GM12892 (cell line): ENCODE measurements at places on chromosomes 1 and 21.
A peak's percentile ranks its signal among the peaks of the same experiment; 100 is the strongest.

- no peak for DNase-seq
These were observed 86.7 kb upstream of the TTC34 start for GRCh38 chr1:2887941-2888855.

DNA sequence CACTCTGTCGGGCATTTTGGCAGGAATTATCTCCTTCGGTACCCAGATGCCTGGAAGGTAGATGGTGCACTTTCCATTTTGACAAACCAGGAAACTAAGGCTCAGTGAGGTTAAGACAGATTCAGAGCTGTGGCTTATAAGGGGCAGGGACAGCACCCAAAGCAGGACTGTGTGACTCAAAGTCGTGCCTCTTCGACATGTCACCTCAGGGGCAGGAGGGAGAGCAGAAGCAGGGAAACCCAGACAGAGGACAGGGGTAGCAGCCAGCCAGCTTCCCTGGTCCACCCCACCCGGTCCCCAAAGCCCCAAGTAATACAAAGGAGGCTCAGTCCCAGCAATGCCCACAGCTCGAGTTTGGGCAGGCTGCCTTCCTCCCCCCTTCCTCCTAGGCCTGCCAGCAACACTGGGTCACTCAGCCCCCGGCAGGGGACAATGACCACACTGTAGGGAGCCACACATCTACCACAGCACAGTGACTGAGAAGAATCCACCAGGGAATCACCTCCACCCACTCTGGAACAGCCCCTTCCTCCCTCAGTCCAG is 2.5 kb downstream of the RHOC start:
- DNase-seq, result no peak

GRCh38 chr1:3469104-3469848 is 14.8 kb downstream of the ARHGEF16 start:
- no peak for DNase-seq

GRCh38 chr1:112982853-112983536 is 27.0 kb upstream of the SLC16A1 start:
- DNase-seq, result no peak

DNA sequence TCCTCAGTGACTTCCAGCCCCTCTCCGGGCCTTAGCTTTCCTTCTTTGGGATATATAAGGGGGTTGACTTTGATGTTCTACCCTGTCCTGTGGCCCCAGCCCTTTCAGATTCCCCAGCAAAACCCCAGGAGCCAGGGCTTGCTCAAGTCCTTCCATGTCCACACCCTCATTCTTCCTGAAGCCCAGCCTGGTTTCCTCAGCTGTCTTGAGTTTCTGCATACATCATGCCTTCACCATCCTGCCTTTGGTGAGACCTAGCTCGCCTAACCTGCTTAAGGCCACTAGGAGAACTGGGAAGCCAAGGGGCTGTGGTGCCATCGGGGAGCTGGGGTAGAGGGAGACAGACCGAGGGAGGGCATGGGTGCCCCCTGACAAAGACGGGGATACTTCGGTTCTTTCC is 17.2 kb upstream of the PEF1 start:
- DNase-seq, result no peak

- no peak for DNase-seq
These were observed 290.2 kb downstream of the SMYD3 start for GRCh38 chr1:246216906-246217305.

GRCh38 chr1:56788102-56788501 is 31.1 kb downstream of the FYB2 start:
- no peak for DNase-seq

DNA sequence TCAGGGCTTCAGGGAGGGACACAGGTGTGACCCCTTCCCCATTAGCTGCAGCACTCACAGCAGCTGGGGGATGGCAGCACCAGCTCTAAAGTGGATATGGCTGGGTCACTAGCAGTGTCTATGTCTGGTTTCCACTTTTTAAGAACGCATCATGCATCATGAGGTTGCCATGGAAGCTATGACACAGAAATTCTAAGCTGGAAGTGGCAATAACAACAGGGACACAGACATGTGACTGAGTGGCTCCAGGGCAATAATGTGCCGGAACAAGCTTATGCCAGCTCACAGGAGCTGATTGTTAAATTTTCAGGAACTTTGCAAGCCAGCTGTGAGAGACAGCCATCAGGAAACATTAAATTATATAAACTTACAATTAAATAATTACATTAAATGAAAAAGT is 51.2 kb upstream of the NFASC start:
- no peak for DNase-seq

- DNase-seq, result no peak
These were observed 63.4 kb downstream of the B3GALT5 start for GRCh38 chr21:39675993-39676661.

DNA sequence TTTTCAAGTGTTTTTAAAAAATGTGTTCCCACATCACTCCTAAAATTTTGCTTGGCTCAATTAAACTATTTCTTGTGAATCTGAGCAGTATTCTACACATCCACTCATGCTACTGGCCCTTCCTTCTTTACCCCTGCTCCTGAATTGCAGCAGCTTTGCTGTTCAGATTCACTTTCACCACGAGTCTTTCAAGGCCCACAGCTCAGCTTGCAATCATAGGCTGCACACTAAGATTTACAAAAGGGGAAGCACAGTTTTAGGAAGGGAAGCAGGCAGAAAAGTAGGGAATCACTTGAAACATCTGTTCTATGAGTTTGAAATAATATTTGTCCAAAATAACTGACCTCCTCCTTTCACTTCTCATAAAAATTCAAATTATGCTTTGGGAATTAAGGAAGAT is 70.9 kb upstream of the EDEM3 start:
- DNase-seq, result no peak

DNA sequence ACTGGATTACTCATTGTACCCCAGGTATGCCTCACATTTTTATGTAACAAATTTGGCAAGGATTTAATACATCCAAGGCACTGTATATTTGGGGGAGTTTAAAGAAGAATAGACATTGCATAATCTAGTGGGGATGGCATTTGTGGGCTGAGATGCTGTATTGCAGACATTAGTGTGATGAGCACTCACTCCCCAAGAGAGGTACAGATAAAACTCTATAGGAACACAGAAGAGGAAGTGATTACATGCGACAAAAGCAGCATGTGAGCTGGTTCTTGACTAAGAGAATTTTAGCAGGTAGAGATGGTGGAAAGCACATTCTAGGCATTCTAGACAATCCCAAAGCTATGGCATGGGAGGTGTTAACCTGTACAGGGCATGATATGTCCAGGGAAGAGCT is 24.2 kb upstream of the CDC14A start:
- DNase-seq, result no peak

DNA sequence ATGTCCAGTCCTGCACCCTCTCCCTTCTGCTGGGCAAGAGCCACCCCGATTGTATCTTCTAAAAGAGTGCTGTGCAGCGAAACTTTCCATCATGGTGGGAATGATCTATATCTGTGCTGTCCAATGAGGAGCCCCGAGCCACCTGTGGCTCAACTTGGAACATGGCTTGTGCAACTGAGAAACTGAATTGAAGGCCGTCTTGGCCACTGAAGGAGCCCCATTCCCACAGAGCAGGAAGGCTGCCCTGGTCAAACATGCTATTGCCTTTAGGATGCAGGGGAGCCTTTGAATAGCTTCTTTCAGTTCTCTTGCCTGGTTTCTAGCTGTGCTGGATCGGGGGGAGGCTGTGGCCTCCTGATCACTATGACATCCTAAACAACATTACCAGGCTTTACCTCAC is 427.6 kb downstream of the SETD4 start:
- no peak for DNase-seq

DNA sequence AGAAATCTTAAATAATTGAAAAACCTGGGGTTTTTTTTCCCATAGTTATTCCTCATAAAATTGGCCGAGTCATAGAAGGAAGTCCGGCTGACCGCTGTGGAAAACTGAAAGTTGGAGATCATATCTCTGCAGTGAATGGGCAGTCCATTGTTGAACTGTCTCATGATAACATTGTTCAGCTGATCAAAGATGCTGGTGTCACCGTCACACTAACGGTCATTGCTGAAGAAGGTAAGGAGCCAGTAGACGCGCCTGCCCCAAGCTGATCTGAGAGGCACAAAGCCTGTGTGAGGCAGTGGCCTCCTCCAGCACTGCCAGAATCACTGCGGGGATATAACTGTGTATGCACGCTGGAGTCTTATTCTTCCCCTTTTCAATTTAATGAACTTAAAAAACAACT is 100.3 kb downstream of the PHTF1 start:
- no peak for DNase-seq

GRCh38 chr21:42377951-42378340 is 11.6 kb upstream of the TFF1 start:
- no peak for DNase-seq

DNA sequence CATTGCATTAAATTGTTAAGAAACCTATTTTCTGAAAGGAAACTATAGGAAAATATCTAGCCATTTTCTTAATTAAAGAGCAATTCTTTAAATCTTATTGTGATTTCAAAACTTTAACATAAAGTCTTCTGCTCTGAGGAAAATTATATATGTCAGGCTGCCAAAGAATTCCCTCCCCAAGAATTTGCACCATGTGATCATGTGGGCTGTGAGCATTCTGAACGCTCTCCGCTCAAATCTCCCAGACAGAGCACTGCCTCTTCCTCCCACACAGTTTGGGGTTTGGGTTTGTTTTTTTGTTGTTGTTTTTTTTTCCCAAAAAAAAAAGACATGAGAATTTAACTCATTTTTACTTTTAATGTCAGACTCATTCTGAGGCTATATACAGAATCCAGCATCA is 155.9 kb upstream of the PALMD start:
- no peak for DNase-seq

DNA sequence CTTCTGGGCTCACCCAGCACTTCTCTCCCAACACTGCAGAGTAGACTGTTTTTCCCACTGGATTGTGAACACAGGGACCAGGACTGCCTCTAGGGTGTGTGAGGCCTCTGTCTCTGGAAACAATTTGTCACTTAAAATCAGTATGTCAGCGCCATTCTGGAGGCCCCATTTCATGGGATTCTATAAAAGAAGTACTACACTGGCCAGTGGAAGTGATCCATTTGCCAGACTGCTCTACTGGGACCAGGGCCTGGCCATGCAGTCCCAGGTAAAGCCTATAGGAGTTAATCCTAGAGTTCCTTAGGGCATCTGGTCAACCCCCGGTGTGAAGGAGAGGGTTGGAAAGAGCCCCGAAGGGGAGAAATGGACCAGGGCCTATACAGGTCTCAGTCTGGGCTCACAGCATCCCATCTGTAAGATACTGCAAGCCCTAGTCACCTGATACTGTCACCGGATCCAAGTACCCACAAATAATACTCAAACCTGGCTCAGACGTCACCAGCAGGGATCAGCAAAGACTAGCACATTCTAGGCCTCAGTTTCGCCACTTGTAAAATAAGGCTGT is 245.0 kb downstream of the FOXD2 start:
- DNase-seq, result no peak

DNA sequence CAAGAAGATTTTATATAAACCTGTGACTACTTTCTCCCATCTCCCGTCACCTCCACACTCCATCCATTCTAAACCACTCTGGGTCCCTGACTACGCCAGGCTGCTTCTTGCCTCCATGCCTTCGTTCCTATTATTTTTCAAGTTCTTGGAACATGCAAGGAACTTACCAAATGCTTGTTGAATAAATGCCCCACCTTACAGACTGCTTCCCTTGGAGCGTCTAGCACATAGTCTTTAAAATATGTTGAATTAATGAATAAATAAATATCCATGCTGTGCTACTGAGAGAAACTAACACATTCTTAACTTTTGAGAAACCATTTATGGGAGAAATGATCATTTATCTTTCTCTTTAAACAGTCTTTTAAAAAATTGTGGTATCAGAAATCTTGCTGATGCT is 27.6 kb downstream of the VTCN1 start:
- no peak for DNase-seq

- DNase-seq, result no peak
These were observed 486.1 kb upstream of the LRRC7 start for GRCh38 chr1:69081668-69082067.

DNA sequence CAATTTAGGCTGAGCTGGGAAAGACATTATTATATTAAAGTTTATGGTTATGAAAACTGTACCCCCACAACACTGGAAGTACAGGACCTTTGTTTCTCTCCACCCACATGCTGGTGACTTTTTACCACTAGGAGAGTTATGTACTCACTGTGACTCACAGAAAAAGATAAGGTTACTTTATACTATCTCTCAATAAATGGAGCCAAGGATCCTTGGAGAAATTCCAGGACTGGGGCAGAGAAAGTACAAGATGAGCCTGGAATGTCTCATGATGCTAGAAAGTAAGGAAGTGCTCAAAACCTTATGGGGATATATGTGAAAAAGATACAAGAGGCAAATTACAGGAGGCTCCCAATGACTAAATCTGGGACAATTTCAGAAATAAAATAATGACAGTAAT is 63.9 kb upstream of the C1orf105 start:
- no peak for DNase-seq

GRCh38 chr1:51313961-51314777 is 16.2 kb downstream of the TTC39A start:
- no peak for DNase-seq

GRCh38 chr1:200954434-200954833 is 59.7 kb downstream of the INAVA start:
- no peak for DNase-seq

DNA sequence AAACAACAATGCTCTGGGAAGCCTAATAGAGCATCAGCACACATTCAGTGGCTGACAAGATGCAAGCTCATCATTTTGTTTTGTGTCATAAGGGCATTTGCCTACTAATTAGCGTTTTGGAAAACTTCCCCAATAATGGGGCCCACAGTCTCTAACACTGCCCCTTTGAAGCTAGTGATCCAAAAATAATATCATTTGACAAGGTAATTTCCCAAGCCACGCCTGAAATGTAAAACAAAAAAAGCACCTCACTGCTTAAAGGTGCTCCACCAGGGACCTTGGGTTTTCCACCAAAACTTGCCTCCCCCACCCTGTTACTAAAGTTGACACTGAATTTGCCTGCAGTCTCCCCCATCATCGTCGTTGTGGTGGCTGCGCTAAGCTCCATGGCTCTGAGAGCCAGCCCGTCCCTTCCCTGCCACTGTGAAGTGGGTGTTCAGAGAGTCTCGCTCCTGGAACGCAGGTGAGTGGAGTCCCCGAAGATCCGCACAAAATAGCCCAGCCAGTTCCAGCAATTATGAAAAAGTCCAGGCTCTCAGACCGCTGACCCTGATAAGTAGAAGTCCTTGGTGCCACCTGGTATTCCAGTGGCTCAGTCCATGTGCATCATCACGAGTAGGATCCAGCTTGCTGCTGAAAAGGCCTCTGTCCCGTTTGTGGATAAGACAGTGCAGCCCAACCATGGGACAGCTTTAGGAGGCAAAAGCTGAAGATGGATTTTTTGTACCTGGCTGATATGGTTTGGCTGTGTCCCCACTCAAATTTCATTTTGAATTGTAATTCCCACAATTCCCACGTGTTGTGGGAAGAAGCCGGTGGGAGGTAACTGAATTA is 52.2 kb downstream of the RAB3GAP2 start:
- peak; percentile 4 for DNase-seq
